ENCODE measurements at places on chromosomes 4 and X. TPM values are rescaled to one million over a fixed set of nuclear protein-coding genes. Genes with fewer than 3 reads are reported as not detected.

Gene PTCHD1
- polyA plus RNA-seq, result 0.01 TPM

Gene ZDHHC9
- 24.2 TPM for polyA plus RNA-seq

DNA sequence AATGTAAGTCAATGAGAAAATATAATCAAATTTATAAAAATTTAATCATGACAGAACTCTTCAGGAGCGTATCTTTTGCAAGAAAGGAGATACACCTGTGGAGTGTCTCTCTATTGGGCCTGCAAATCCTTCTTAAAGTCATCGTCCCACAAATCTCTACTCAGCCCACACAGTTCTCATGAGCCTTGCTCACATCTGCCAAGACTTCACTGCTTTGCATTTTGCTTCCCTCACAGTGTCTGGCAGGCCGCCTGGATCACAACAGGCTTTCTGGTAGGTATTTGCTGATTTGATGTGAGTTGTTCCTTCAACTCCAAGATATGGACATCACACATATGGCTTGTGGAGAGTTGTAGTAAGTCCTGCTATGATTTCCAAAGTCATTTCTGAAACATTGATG lies 183.1 kb upstream of the ARX start:
- H3K27ac ChIP-seq, result no peak overlapping the region
- no peak for DNase-seq
- no peaks in the 10 kb centered on the region for H3K36me3 ChIP-seq
- peaks cover 3% of the 10 kb centered on the region for H3K27me3 ChIP-seq
- no peak overlapping the region for H3K4me3 ChIP-seq

GRCh38 chrX:16695079-16695676 lies 17.3 kb downstream of the CTPS2 start:
- peaks cover 4% of the 10 kb centered on the region for H3K36me3 ChIP-seq
- no peak overlapping the region for H3K4me3 ChIP-seq
- no peaks in the 10 kb centered on the region for H3K4me1 ChIP-seq
- peak; percentile 45 for DNase-seq

GRCh38 chr4:47837094-47837907 lies 566 bp downstream of the CORIN start:
- peak; percentile 43 for DNase-seq
- H3K4me1 ChIP-seq, result peaks cover 6% of the 10 kb centered on the region
- peak overlapping the region; percentile 2 for H3K27ac ChIP-seq
- H3K4me3 ChIP-seq, result peak overlapping the region; percentile 43
- no peaks in the 10 kb centered on the region for H3K27me3 ChIP-seq
- H3K36me3 ChIP-seq, result no peaks in the 10 kb centered on the region

Gene AKAP14
- polyA plus RNA-seq, result 7.6 TPM

GRCh38 chrX:26851981-26852380 lies 611.2 kb downstream of the PPP4R3C start:
- no peaks in the 10 kb centered on the region for H3K36me3 ChIP-seq
- DNase-seq, result no peak
- H3K4me3 ChIP-seq, result no peak overlapping the region
- no peaks in the 10 kb centered on the region for H3K4me1 ChIP-seq
- no peaks in the 10 kb centered on the region for H3K27me3 ChIP-seq

DNA sequence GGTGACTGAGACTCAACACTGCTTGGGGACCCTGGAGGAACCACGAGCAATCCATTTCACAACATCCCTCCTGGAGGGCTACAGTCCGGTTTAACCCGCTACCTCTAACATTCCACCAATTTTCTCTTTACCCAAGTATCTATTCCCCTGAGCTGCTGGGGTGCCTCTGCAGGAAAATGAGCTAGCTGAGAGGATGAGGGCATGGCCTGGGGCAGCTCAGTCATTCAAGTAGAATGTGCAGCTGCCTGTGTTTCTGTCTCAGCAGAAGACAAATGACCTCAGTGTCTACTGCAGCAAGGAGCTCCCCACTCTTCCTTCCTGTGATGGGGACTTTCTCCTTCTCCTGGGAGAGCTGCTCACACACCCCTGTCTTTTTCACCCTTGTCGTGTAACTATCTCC lies 120.8 kb downstream of the ZNF518B start:
- H3K4me3 ChIP-seq, result no peak overlapping the region
- H3K27me3 ChIP-seq, result no peaks in the 10 kb centered on the region
- H3K4me1 ChIP-seq, result no peaks in the 10 kb centered on the region
- H3K27ac ChIP-seq, result no peak overlapping the region
- DNase-seq, result no peak
- H3K36me3 ChIP-seq, result no peaks in the 10 kb centered on the region

Gene PWWP3B
- polyA plus RNA-seq, result 0.18 TPM

DNA sequence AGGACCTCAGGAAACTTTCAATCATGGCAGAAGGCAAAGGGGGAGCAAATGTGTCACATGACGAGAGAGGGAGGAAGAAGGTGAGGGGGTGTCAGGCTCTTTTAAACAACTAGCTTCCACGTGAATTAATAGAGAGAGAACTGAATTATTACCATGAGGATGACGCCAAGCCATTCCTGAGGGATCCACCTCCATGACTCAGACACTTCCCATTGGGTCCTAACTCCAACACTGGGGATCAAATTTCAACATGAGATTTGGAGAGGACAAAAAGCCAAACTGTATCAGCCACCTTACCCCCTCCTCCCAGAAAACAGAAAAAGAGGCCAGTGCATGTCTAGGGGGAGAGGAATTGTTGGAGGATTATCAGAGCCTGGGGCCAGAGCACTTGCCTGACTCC lies 40.4 kb upstream of the LAS1L start:
- no peaks in the 10 kb centered on the region for H3K27me3 ChIP-seq
- no peak overlapping the region for H3K4me3 ChIP-seq
- no peaks in the 10 kb centered on the region for H3K4me1 ChIP-seq
- no peak overlapping the region for H3K27ac ChIP-seq

Measured in lung (tissue), 17 donors.